ENCODE measurements at places on chromosomes 3 and 15. TPM values are rescaled to one million over a fixed set of nuclear protein-coding genes. Genes with fewer than 3 reads are reported as not detected.

DNA sequence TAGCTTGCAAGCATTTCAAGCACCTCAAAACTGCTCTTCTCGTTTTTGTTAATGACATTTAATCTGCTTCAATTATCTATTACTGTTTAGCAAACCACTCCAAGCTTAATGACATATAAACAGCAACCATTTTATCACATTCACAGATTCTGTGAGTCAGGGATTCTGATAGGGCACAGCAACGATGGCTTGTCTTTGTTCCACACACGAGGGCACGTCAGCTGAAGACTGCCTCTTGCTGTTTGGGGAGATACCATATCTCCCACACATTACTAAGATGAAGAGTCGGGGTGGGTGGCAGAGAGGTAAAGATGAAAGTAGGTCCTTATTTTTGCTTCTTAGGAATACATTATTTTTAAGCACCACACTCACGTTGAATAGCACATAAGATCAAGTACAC, 19.3 kb downstream of the CPOX start:
- no peak for DNase-seq

GRCh38 chr15:40793216-40793989, 13.5 kb upstream of the ZFYVE19 start:
- DNase-seq: no peak

GRCh38 chr3:165404357-165405027, 208.3 kb upstream of the SLITRK3 start:
- no peak for DNase-seq

DNA sequence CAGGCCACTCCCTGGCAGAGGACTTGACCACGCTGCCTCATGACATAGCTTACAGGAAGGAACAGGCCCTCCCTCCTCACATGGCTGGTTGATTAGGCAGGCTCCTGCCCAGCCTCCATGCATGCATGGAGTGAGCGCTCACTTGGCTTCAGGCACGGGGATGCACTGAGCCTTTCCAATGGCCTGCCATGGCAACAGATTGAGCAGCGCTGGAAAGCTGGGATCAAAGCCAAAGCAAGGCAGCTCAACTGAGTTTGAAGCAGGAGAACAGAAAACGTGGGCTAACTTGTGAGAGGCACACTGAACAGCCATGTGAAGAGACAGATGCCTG, 5.9 kb upstream of the GRAMD2A start:
- DNase-seq: peak; percentile 22

DNA sequence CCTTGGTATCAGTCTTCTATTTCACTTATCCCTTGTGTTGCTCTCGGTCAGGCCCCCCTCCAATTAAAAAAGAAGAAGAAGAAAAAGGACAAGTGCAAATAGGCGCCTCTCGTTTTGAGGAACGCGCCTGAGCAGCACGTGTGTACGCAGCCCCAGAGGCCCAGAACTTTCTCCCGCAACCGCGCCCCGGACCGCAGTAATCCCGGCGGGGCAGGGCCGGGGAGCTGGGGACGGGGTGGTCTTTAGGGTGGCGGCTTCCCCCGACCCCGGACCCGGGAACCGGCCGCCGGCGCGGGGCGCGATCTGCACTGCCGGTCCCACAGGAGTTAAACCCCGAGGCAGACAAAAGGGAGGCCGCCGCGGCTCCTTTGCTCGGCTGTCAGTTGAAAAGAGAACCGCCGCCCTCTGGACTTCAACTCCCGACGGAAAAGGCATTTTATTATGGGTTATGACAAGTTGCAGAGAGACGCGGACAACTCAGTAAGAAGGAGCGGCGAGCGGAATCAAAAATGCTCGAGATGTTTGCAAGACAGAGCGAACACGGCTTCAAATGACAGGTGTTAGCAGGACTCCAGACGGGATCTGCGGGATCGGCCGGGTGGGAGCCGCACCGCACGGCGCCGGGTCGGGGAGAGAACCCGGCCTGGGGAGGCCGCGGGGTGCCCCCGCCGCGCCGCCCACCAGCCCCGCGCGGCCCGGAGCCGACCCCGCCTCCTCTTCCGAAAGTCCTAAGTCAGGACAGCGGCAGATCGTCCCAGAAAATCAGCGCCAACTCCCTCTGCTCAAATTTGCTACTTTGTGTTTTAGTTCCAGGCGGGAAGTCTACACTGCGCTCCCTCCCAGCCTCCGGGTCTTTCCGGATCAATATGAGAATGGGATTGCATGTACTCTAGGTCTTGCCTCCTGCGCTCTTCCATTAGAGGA, 79.0 kb downstream of the NR2F2 start:
- no peak for DNase-seq

The IL12A gene
- 1.3 TPM for polyA plus RNA-seq

DNA sequence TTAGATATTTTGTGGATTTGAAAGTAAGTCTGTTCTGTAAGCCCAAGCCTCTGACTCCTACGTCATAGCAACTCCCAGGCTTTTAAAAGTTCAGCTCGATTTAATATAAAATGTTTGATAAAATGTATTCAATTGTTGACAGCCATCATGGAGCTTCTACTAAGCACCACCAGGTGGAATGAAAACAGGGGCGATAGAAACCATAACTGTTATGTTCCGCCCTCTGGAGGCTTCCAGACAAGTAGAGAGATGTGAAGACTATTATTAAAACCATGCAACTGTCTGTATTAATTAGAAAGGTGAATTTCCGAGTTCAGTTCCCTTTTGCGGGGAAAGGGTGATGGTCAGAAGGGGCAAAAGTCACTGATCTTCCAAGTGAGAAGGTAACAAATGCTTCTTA, 292.2 kb downstream of the NR2F2 start:
- DNase-seq: no peak

The EIF5A2 gene
- polyA plus RNA-seq: 7.6 TPM

The P2RY12 gene
- 1.1 TPM for polyA plus RNA-seq

GRCh38 chr3:170350515-170351413, 6.8 kb upstream of the SKIL start:
- DNase-seq: no peak

The EAF2 gene
- 9.1 TPM for polyA plus RNA-seq

The SIN3A gene
- polyA plus RNA-seq: 65.4 TPM

The ZIC4 gene
- not detected for polyA plus RNA-seq

- DNase-seq: no peak
These were observed 21.8 kb upstream of the SLC41A3 start for GRCh38 chr3:126105691-126106187.

GRCh38 chr15:39767921-39768320, 14.7 kb downstream of the FSIP1 start:
- no peak for DNase-seq

The CTNNB1 gene
- 550 TPM for polyA plus RNA-seq

GRCh38 chr3:72651498-72651897, 196.7 kb downstream of the SHQ1 start:
- no peak for DNase-seq

The CNOT10 gene
- polyA plus RNA-seq: 66.6 TPM

The COL6A5 gene
- polyA plus RNA-seq: 0.07 TPM

GRCh38 chr15:62606376-62607113, 436.0 kb upstream of the TPM1 start:
- DNase-seq: no peak

The CLDN11 gene
- polyA plus RNA-seq: 192 TPM

GRCh38 chr15:80840182-80841130, 61.3 kb downstream of the CEMIP start:
- DNase-seq: no peak

DNA sequence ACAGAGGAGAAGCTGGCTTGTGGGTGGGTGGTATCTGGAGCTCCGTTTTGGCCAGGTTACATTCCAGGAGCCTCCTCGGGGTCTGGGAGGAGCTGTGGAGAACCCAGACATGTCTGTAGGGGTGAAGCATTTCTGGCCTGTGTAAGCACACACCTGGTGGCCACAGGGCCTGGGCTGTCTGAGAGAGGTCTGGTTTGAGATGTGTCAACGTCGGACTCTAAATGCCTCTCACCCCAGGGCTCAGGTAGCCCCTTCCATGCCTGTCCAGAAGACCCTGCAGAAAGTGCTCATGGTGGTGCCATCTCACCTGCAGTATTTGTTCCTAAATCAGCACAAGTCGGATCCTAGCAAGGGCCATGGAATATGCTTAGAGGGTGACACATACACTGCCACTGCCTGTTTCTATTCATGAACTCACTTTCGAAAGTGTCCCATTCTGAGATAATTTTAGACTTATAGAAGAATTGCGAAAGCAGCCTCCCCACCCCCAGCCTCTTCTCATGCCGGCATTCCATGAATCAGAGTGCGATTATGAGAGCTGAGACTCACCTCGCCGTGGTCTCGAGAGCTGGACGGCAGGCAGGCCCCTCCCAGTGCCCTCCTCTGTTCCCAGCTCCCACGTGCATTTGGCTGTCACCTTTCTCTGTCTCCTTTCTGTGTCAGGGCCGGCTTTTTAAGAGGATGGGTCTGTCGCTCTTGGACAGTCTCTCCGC, 63.7 kb downstream of the KLF15 start:
- no peak for DNase-seq

The STARD9 gene
- polyA plus RNA-seq: 14.3 TPM

The NRG4 gene
- 10.2 TPM for polyA plus RNA-seq

DNA sequence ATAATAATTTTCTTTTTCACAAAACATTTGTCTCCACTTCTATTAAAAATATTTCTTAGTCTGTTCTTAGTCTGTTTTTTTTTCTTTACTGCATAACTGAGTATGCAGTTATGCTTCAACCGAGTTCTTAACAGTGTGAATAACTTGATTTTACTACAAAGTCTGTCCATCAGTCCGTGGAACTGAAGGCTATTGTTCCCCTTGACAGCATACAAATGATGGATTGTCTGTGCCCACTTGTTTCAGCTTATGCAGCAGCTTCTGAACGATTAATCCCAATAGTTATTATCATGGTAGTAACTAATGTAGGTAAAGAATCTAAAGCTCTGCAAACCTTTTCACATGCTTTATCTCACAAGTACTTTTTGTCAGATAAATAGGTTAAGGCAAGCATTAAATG, 150.7 kb downstream of the SSR3 start:
- DNase-seq: no peak

The CLRN1 gene
- polyA plus RNA-seq: not detected
